ENCODE measurements at places on chromosomes 2 and 18.

- no peak for DNase-seq
Measured at GRCh38 chr2:129112181-129112580, 793.5 kb upstream of the HS6ST1 start.

- DNase-seq, result no peak
Measured at GRCh38 chr2:97951155-97951680, 44.5 kb downstream of the TMEM131 start.

GRCh38 chr2:108305901-108306300, 17.2 kb downstream of the SULT1C2 start:
- no peak for DNase-seq

- DNase-seq, result no peak
Measured at GRCh38 chr2:238868616-238869292, 20.9 kb downstream of the TWIST2 start.

DNA sequence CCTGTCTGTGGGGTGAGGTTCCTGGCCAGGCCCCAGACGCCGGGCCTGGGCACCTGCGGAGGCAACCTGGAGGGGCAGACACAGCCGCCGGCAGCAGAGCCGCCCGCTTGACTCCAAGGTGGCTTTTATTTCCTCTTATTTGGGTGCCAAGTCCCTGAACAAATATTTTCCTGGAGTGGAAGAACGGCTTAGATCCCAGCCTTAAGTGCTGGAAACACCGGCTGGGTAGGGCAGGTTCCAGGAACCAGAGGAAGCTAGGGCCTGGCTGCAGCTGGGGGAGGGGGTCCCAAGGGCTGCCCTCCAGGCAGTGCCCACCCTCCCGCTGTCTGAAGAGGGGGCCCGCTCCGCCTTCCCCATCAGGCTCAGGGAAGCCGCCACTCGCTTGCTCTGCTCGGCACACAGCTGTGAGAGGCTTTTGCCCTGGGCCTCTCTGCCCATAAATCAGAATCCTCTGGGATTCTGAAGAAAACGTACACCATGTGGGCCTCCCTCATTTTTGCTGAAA, 28.2 kb downstream of the SDC1 start:
- DNase-seq, result peak; percentile 36

- DNase-seq, result no peak
Measured at GRCh38 chr2:59484673-59485072, 1068.8 kb downstream of the BCL11A start.

GRCh38 chr18:37698508-37699040, 133.0 kb upstream of the CELF4 start:
- DNase-seq, result no peak

GRCh38 chr18:59220164-59220783, 316 bp downstream of the GRP start:
- no peak for DNase-seq

DNA sequence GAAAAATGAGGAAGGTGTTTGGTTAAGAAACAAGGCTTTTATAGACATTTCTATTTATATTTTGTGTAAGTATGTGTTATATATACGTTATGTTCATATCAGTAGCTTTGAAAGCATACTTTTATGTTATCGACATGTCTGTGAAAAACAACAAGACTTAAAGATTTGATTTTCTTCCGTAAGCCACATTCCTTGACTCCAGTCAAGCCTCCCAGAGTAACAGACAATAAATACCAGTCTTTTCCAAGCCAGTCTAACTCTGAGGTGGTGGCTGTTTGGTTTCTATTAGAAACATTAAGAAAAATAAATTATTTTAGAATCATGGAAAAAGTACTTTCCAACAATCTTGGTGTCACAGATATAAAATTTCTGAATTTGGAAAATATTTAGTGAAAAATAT, 16.3 kb upstream of the ITGAV start:
- DNase-seq, result no peak

GRCh38 chr2:46854260-46854659, 61.3 kb downstream of the MCFD2 start:
- no peak for DNase-seq

- DNase-seq, result no peak
Measured at GRCh38 chr2:70111752-70112591, 24.7 kb downstream of the PCBP1 start.

- no peak for DNase-seq
Measured at GRCh38 chr2:110864731-110865130, 132.4 kb downstream of the ACOXL start.

- DNase-seq, result no peak
Measured at GRCh38 chr2:145806546-145806945, 1286.6 kb upstream of the ZEB2 start.

Measured in NCI-H1092 (cell line).